Umbilical cord (tissue), 2 donors: ENCODE measurements at places on chromosomes 6 and 20.

GRCh38 chr20:25270829-25271251 is 23.0 kb downstream of the PYGB start:
- DNase-seq, result no peak

DNA sequence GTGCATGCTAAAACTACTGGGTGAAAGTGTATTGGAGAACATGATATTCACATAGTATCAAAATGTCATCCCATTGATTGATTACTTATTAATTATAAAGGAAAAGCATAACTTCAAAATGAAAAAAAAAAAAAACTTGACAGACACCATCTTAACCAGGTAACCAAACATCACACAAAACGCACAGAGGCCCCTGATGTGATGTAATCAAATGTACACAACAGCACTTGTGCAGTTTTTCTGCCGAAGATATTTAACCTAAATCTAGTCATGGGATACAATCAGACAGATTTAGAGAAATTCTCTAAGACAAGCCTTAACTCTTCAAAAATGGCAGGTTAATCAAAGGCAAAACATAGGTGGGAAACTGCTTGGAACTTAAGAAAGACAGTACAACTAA is 102.0 kb upstream of the TENT5A start:
- no peak for DNase-seq

DNA sequence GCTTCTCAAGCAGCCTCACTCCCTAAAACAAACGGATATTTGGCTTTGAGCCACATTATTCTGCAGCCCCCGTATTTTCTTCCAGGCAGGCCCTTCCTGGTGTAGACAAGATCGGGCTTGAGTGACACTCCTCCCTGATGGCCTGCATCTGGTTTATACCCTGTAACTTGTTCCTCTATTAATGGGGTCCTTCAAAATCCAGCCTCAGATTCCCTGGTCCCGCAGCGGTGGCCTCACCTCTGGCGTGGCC is 375 bp upstream of the TMEM14C start:
- DNase-seq, result no peak

DNA sequence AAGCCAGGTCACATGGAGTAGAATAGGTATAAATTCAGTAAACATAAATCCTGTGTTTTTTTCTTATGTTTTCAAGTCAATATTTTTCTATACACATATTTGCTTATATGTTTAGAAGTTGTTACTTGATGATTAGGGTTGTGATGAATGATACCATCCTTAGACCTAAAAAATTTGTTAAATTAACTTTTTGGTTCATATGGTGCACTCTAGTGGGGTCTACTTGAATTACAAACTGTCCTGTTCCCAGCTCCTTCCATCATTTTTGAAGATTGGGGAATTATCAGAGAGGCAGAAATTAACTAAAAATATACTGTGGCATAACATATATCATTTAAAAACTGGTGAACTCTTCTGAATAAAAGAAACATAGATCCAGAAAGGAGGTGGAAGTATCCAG is 48.3 kb upstream of the RIPPLY2 start:
- DNase-seq, result no peak

GRCh38 chr20:17705916-17706315 is 6.2 kb downstream of the BANF2 start:
- no peak for DNase-seq

DNA sequence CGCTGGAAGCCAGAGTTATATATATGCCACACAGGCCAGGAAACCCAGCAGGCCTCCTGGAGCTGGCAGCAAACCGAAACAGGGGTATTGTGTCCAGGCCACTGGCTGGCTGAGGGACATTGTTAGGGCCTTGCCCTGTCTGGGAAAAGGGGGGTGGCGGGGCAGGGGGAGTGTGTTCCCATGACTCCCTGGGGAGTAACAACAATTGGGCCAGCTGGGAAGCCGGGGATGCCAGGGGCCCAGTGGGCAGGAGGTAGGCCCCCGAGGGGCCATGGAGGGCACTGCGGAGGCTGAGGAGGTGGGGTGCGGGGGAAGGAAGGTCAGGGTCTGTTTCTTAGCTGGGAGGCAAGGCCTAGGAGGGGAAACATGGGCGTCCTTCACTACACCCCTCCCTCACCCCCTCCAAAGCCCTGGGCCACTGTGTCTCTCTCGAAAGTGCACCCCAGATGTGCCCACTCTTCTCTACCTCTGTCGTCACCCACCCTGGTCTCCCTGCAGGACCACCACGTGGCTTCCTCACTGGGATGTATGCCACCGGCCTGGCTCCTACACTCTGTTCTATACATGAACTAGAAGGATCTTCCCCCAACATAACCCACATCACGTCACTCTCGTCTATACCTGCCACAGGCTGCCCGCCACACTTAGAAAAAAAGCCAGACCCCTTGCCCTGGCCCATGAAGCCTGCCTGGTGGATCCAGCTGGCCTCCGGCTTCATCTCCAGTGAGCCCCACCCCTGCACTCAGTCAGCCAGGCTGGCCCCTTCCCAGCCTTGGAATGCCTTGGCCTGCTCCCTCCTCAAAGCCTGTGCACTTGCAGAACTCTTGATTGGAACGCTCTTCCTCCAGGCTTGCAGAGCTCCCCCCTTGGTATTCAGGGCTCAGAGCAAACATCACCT is 7.8 kb upstream of the E2F1 start:
- peak; percentile 79 for DNase-seq

DNA sequence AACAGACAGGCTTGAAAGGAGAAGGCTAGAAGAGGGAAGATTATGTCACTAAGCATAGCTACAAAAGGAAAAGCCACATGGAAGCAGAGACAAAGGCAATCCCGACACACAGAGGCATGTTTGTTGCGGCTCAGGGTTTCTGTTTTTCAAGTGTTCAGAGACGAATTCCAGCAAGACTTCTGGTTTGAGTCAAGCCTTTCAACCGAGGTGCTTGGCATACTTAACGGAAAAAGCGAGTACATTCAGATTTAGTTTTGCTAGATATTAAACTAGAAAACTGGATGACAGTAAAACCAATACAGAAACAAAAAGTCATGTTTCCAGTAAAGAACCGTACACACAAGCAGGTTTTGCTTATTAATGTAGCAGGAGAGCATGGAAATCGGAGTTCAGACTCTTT is 27.2 kb downstream of the MCUR1 start:
- peak; percentile 93 for DNase-seq

DNA sequence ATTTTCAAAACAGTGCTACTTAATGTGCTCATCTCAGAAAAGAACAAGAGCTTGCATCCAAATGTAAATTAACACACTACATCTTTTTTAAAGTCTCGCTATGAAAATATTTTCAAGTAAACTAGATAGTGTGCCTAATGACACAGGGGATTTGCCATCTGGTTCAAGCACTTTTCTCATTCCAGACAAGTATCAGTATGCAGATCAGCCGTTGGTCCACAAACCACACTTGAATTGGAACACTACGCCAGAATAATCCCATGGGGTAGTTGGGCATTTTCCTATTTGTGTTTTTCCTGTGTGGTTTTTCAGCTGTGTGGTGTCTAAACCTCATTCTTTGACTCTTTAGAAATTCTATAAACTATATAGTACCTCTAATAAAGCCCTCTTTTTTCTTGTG is 256.2 kb downstream of the EPHA7 start:
- DNase-seq, result no peak
